Suppressor macrophage (primary cell): ENCODE measurements at places on chromosomes 11 and 22.

- no peak for DNase-seq
Measured at GRCh38 chr11:74205181-74205580, 34.1 kb downstream of the PPME1 start.

DNA sequence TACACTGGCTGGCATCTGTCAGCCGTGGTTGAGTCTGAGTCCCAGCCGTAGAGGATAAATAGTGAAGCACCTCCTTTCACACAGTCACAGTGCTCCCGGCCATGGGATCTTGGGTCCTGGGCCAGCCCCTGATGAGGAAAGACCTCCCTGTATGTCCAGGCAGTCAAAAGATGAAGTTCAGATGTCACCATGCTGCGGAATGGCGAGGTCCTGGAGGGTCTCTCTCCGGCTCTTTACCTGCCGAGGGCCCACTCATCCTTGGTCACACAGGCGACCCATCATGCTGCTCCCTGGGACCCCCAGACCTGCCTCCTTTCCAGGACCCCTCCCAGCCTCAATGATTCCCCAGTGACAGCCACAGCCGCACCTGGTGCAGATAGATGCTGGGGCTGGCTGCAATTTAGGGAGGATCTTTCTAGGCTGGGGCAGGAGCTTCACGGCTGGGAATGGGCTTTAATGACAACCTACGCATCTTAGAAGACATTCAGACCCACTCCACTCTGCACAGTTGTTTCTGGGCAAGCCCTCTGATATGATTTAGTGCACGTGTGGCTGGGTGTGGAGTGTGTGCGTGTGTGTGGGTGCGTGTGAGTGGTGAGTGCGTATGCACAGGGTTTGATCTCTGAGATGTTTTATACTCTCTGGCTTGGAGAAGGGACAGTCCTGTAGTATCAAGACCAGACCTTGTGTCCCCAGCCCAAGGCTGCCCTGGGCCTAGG, 79.7 kb downstream of the FBLN1 start:
- DNase-seq: no peak

GRCh38 chr11:124050748-124051147, 9.6 kb upstream of the OR10G7 start:
- DNase-seq: no peak

DNA sequence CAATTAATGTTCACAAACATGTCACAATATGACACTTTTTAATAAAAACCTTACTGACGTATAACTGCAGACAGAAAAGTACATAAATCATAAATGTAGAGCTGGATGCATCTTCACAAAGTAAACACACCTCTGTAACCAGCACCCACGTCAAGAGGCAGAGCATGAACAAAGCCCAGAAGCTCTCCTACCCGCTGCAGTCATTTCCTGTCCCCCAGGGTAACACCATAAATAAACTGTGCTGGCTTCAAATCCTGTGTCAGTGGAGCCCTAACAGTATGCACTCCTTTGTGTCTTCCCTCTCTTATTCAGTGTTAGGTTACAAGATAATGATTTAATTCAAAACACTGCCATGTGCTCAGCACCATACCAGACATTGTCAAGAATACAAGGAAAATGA, 5.7 kb downstream of the SYT13 start:
- DNase-seq: no peak

DNA sequence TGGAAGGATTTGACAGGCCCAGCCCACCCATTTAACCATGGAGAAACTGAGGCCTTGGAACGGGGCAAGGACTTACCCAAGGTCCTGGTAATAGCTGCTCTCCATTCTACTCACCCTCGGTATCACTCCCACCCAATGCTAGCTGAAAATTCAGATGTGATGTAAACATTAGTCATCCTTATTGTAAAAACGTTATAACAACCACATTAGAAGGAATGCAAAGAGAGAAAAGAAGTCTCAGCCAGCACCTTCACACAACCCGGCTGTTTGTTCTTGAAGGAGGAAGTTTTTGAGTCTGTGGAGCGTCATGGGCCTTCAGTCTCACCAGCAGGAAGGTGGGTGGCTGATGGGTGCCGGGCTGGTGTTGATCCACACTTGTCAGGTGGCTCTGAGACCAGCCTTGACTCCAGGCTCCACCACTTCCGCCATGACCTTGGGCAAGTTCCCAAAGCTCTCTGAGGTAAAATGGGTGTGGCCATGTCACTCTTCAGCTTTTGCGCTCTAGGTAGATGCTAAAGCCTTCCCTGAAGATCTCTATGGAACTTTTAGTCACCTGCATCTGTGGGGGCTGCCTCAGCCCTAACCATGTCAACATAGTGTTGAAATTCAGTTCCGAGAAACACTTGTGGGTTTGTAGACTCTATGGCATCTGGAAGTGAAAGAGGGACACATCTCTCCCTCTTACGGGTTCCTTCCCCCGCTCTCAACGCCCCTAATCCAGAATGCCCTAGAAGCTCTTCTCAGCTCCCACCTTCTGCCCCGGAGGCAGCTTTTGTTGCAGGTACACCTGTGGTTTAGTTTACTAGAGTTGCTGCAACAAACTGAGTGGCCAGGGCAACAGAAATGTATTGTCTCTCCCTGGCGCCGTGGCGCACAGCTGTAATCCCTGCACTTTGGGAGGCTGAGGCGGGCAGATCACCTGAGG, 14.8 kb downstream of the CD6 start:
- DNase-seq: peak; percentile 94

GRCh38 chr11:69643646-69644045, 2.7 kb downstream of the CCND1 start:
- no peak for DNase-seq

- DNase-seq: no peak
Measured at GRCh38 chr11:94330789-94331188, 26.4 kb downstream of the IZUMO1R start.

DNA sequence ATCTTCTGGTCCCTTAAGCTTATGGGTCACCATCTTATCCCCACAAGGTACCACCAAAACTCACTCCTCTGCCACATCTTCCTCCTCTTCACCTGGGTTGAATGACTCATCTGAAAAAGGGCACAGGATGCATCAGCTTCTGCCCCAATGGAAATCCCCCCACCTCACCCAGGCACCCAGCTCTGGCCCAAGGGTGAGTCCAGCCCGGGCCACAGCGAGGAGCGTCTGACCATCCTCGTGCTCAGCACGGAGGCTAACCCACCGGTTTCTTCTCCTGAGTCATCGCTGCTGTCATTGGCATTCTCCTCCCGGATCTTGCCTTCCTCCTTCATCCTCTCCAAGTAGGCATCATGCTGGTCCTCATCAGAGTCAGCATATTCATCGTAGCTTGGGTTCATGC, 5.3 kb upstream of the TNKS1BP1 start:
- no peak for DNase-seq

- peak; percentile 38 for DNase-seq
Measured at GRCh38 chr22:20206709-20207215, 55.9 kb upstream of the CCDC188 start.

DNA sequence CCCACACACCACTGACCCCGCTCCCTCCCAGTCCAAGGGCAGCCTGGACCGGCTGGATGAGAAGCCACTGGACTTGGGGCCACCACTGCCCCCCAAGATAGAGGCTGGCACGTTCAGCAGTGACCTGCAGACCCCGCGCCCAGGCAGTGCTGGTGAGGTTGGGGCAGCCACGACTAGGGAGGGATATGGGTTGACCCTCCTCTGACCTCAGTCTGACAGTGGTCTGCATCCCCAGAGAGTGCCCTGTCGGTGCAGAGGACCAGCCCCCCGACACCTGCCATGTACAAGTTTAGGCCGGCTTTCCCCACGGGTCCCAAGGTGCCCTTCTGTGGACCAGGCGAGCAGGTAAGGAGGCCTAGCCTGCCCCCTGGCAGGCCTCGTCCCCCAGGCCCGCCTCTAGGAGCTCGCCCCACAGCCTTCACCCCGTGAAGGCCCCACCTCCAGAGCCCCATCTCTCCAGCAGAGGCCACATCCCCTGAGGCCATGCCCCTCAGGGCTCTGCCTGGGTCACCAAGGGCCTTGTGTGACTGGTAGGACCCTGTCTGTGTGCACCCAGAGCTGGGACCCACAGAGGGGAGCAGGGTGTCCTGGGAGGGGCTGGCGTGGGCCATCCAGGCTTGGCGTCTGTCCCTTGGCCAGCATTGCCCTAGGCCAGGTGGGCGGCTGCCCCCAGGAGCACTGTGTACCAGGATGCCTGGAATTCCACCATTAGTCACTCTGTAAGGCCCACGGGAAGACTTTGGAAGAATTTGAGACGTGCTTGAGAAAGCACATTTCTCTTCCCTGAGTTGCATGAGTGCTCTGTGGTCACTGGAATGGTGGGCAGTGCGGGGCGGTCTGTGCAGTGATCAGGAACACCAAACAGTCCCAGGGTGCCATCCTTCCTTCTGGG, 9.4 kb downstream of the CCDC188 start:
- no peak for DNase-seq

- no peak for DNase-seq
Measured at GRCh38 chr11:75454987-75455386, 22.0 kb upstream of the KLHL35 start.

DNA sequence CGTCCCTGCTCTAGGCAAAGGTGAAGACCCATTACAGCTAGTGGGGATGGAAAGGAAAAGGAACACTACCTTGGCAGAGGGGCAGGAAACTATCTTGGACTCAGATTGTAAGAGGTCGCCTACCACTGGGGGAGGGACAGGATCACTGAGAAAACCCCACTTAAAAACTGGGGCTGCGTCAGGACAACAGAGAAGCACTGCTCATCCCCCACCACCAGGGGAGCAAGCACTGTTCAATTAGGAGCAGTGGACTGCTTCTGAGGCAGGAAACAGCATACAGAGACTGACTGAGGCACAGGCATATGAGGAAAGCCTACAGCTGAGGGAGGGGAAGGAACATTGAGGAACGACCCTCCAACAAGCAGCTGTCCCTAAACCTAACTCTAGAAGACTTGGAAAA, 20.8 kb upstream of the DLAT start:
- DNase-seq: peak; percentile 42

DNA sequence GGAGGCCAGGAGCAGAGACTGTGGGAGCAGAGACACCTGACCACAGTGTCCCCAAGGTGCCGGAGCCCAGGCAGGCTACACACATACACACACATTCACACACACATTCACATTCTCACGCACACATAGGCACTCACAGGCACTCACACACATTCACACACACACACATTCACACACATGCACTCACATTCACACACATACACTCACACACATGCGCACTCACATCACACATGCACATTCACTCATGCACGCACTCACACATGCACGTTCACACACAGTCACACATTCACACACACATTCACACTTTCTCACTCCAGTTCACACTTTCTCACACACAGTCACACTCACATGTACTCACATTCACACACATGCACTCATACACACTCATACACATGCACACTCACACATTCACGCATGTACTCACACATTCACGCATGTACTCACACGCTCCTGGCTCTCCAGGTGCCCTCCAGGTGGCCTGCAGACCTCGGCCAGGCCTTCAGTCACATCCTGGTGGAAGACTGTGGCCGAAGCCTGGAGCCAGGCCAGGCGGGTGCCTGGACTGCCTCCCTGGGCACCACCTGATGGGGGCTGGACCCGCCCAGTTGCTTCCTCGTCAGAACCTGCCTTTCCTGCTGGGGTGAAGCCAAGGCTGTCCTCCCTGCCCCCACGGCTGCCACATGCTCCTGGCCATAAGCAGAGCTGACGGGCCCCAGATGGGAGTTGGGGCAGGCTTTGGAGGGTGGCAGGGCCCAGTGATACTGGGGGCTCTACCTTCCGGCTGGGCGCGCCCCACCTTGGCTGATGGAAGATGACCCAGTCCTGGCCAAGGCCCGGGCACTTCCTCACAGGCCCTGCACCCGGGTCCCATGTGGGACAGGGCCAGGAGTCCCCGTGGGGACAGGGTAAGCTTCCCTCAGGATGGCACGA, 89.5 kb downstream of the WNT7B start:
- no peak for DNase-seq

DNA sequence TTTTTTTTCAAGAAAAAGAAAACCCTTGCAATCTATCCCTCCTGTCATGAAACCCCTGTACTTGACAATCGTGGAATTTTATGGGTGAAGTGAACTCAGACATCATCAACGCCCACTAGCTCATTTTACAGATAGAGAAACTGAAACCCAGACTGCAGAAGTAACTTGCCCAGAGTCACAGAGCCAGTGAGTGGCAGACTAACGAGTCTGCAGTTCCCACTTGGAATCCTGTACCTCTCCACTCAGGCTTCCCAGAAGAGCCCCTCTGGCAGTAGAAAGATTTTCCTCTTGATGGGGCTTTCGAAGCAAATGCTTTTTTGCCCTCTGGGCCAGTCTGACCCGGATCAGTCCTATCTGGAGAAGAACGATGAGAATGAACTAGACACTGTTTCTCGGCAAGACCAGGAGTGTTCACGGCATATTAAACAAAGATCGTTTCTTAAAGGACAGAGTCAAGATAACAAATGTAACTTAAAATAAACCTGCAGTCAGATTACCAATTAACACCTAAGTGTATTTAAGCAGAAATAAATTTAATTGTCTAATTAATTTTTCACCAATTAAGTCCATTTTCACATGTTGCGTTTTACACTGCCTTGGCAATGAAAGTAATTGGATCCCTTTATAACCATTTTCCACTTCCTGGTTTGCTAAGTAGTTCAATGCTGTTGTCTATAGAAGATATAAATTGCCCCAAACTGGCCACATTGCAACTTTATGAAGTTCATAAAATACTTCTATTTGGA, 61.3 kb upstream of the CREB3L1 start:
- DNase-seq: peak; percentile 60

DNA sequence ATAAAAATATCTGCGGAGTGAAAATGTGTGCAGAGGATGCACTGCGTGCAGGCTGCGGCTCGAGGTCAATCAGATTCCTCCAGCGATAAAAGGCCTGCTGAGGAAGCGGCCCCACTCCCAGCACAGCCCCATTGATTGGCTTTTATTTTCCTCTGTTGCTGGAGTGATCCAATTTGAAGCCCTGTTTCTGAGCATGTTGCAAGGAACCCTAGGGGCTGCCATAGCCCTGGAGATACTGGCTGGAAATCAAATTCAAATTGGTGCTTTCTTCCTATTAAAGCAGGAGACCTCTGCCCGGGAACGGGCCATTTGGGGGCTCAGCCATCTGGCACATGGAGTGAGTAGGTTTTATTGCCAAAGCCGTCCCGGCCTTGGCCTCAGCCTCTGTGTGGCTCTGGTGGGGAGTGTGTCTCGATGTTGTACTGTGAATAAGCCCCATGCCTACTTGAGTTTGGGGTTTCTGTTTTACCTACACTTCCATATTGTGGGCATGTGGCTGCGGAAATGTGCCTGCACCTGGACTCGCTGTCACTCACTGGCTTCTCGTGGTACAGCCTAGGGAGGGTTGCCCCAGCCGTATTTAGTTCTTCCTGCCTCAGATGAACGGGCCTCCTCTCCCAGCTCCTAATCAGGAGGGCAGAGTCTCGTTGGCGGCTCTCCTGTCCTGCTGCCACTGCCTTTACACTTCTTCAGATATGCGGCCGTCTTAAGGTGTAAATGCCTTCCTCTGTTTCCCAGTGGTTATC, 25.6 kb downstream of the PARVB start:
- DNase-seq: no peak

GRCh38 chr11:10267821-10268220, 26.2 kb downstream of the SBF2 start:
- DNase-seq: no peak
